CD4-positive, alpha-beta T cell (primary cell): ENCODE measurements at places on chromosomes 1 and 21. TPM values are rescaled to one million over a fixed set of nuclear protein-coding genes. Genes with fewer than 3 reads are reported as not detected.

- no peak for DNase-seq
Measured at GRCh38 chr21:18424276-18424675, 20.7 kb upstream of the TMPRSS15 start.

DNA sequence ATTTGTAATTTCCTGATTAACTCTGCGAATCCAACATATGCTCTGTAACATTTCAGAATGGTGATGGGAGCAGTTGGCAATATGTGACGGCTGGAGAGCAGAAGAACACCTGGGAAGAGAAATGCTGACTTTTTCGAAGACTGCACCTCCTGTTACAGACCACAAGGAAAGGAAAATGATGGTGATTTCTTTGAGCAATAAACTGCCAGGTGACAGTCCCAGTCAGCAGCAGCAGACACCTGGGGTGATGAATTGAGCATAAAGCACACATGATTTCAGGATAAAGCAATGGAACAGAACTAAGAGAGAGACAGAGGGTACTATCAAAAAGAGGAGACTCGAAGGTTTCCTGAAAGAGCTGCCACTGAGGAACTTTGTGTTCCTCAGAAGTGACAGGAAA, 528.6 kb downstream of the NEGR1 start:
- DNase-seq: no peak

GRCh38 chr1:20255666-20256065, 35.0 kb upstream of the VWA5B1 start:
- no peak for DNase-seq

DNA sequence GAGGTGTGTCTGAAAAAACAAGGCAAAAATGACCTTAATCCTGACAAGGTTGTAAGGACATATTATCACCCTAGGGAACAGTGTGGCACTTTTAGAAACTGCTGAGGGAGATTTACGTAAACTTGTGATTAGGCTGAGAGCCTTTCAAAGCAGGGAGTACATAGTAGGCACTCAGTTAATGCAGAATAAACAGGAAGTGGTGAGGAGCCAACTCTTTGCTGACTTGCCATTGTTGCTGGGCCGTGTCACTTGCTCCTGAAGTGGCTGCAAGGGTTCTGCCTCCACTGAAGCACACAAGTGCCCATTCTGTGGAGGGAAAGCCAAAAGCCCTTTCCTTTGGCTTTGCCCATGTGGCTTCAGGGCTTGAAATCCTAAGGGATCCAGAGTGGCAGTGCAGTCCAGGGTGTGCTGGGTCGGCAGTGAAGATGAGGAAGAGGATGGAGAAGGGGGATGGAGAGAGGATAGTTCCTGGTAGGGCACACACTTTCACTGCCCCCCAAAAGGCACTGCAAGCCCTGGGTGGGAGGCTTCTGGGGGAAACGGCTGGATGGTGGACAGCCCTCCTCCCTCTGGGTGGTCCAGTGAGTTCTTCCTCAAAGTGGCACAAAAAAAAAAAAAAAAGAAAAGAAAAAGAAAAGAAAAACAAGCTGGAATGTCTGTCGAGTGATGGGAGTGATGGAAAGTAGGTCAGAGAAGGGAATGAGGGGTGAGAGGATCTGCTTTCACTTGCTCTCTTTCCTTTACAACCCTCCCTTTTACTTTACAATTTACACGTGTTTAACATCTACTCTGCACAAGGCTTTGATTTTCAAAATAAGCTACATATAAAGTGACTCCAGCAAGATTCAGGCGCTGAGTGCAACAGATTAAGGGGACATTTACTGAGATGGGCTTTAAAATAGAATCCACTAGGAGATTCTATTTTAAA, 13.7 kb upstream of the RHEX start:
- DNase-seq: no peak

DNA sequence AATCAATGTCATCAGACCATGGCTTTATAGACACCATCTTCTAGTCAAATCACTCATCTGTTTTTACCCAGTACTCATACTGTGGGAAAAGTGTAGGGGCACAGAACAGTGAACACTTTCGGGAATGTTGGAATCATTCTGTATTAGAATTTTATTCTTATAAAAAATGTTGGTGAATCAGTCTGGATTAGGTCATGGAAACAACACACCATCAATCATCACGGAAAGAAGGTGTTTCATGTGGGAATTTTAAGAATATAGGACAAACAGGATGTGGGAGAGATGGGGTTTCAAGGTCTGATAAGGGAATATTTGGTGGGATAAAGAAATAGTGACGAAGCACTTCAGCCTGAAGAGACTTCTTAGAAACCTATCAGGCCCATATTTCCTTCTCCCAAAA, 17.3 kb downstream of the GBP1 start:
- DNase-seq: no peak

GRCh38 chr1:1788646-1789431, 10.6 kb upstream of the NADK start:
- DNase-seq: no peak

DNA sequence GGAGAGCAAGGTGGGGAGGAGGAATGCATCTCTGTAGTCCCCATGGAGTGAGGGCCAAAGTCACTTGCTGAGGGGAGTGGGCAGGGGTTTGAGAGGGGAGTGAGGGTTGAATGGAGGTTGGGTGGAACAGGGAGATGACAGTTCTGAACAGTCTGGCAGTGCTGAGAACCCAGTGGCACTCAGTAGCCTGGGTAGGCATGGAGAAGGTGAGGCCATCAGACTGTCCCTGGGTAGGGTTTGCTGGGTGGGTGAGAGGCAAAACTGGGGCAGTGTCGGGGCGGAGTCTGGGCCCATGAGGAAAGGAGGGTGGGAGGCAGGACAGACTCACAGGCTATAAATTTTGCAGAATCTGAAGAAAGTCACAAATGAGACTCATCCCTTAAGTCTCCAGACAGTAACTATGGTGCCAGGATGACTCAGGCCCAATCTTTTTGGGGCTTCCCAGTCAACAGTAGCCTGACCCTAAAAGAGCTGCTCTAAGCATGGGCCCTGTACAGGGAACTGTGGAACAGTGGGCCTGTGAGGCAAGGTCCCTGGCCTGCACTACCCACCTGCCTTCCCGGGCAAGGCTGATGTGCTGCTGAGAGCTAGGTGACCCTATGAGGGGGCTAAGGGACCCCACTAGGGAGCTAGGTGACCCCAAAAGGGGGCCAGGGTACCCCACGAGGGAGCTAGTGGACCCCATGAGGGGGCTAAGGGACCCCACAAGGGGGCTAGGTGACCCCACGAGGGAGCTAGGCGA, 51.0 kb upstream of the DMRTB1 start:
- DNase-seq: no peak

DNA sequence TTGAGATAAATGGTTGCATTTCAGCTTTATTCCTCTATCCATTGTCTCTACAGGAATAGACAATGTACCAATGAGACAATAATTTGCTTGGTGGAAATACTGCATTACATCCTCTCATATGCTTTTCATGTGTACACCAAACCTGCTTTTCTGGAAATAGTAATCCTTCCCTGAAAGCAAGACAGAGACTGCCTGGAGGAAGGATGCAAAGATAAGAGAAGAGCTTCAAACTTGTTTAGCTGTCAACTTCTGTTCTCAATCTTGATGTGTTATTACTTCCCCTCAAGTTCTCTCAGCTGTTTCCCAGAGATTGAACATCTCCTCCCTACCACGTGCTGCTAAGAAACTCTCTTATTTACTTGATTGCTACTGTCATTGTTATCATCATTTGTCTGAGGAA, 1125.4 kb upstream of the TMPRSS15 start:
- DNase-seq: no peak

DNA sequence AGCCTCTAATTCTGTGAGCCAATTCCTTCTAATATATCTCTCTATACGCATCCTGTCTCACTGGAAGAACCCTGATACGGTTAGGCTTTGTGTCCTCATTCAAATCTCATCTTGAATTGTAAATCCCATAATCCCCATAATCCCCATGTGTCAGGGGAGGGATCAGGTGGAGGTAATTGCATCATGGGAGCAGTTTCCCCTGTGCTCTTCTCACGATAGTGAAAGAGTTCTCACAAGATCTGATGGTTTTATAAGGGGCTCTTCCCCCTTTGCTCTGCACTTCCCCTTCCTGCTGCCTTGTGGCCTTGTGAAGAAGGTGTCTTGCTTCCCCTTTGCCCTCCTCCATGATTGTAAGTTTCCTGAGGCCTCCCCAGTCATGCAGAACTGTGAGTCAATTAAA, 116.1 kb downstream of the MRPS6 start:
- DNase-seq: no peak

- no peak for DNase-seq
Measured at GRCh38 chr1:172410027-172410426, 10.5 kb upstream of the C1orf105 start.

GRCh38 chr1:205842229-205842628, 7.7 kb downstream of the PM20D1 start:
- DNase-seq: no peak

GRCh38 chr1:168433238-168433637, 110.6 kb downstream of the XCL2 start:
- no peak for DNase-seq

DNA sequence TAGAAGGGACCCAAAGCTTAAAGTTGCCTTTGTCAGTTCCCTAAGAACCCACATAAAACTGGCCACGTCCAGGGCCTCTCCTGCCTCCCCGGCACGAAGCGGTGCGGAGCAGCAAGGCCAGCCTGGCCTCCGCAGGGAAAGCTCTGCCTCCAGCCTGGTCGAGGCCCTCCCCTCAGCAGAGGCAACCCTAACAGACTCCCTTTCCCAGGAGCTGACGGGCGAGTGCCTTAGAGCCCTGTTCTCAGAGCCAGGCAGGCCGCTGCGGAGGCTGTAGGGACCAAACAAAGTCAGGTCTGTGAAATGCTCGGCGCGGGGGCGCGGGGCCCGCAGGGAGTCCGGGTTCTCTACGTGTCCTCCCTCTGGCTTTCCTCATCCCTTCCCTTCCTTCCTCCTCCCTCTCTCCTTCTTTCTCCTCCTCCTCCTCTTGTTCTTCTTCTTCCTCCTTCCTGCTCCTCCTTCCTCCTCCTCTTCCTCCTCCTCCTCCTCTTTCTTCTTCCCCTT, 40.7 kb downstream of the RIPK4 start:
- no peak for DNase-seq

DNA sequence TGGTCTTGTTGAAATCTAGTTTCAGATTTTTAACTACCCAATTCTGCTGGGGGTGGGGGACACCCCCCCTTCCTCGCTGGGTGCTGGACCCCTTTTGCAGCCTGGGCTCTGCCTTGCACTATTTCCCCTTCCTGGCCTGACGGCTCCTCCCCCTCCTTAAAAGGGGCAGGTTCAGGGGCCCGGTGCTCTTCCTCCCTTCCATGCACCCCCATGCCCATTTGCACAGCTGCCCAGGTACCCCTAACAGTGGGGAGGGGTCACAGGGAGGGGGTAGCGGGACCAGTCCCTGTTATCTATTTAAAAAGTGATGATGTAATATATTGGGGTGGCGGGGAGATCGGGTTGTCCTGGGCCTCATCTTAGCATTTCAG, 15.3 kb downstream of the ZBTB7B start:
- DNase-seq: no peak

GRCh38 chr1:36134505-36135329, 9.7 kb upstream of the COL8A2 start:
- DNase-seq: no peak

GRCh38 chr1:230848235-230848634, 20.1 kb downstream of the C1orf198 start:
- no peak for DNase-seq

The H3-3A gene
- total RNA-seq: 380 TPM

The ANKRD35 gene
- total RNA-seq: not detected

The EVA1C gene
- 11.1 TPM for total RNA-seq

The OSCP1 gene
- 0.82 TPM for total RNA-seq

The KLHDC8A gene
- total RNA-seq: not detected

The LHX4 gene
- total RNA-seq: not detected
